ENCODE measurements at places on chromosomes 16 and 17.

DNA sequence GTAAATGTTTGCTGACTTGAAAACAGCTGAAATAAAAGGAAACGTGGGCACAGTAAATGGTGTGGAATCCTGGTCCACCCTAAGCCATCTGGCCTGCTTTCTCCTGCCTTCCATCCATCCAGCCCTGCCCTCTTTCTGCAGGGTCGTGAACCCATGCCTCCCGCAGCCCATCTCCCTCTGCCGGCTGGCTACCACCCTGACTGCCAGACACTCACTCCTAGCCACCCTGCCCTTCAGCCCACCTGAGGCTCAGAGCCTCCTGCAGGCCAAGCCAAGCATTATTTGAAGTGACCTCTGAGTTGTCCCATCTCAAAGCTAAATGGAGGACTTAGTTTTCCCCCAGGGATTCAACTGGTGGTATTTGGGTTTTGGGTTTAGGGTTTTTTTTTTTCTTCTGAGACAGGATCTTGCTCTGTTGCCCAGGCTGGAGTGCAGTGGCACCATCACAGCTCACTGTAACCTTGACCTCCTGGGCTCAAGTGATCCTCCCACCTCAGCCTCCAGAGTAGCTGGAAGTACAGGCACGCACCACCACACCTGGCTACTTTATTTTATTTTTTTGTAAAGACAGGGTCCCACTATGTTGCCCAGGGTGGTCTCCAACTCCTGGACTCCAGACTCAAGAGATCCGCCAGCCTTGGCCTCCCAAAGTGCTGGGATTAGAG is 8.4 kb downstream of the ZDHHC1 start:
- DNase-seq, result no peak

DNA sequence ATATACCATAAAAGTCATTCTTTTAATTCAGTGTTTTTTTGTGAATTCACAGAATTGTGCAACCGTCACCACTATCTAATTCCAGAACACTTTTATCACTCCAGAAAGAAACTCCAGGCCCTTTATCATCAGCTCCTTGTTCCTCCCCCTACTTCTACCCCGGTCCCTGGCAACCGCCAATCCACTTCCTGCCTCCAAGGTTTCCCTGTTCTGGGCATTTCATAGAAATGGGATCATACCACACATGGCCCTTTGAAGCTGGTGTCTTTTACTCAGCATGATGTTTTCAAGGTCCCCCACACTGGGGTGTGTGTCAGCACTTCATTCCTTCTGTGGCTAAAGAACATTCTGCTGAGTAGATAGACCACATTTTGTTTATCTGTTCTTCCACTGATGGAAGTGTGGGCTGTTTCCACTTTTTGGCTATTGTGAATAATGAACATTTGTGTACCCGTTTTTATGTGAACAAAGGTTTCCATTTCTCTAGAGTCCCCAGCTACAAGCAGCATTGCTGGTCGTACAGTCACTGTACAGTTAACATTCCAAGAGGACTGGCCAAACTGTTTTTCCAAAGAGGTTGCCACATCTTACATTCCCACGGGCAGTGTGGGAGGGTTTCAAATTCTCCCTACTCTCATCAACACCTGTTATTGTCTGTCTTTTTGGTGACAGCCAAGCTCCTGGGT is 75.8 kb upstream of the ZNF469 start:
- DNase-seq, result peak; percentile 99

- DNase-seq, result no peak
These were observed 8.8 kb downstream of the BPTF start for GRCh38 chr17:67833946-67834631.

DNA sequence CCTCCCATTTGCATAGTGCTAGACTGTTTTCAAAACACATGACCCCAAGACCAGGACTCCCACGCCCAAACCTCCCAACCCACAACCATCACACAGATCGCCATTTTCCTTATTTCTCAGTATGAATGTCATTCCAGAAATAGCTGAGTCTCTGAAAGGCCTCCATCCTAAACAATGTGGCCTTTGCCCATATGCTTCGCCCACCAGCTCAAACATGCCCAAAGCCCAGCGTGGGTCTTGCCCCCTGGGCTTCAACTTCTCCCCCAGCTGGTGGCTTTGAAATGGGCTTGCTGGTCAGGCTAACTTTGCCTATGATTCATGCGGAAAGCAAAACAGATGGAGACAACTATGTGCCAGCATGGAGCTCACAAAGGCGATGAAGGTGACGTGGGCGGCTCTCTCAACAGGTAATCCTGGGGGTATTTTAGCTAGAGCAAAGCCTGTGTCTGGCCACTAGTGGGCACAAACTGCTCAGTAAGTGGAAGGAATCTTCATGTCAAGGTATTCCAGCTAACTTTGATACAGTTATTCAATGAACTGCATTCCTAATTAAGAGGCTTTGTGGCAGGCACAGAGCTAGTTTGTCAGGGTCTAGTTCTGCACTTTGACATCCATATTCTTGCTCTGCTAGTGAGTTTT is 17.1 kb downstream of the PMP22 start:
- DNase-seq, result no peak

DNA sequence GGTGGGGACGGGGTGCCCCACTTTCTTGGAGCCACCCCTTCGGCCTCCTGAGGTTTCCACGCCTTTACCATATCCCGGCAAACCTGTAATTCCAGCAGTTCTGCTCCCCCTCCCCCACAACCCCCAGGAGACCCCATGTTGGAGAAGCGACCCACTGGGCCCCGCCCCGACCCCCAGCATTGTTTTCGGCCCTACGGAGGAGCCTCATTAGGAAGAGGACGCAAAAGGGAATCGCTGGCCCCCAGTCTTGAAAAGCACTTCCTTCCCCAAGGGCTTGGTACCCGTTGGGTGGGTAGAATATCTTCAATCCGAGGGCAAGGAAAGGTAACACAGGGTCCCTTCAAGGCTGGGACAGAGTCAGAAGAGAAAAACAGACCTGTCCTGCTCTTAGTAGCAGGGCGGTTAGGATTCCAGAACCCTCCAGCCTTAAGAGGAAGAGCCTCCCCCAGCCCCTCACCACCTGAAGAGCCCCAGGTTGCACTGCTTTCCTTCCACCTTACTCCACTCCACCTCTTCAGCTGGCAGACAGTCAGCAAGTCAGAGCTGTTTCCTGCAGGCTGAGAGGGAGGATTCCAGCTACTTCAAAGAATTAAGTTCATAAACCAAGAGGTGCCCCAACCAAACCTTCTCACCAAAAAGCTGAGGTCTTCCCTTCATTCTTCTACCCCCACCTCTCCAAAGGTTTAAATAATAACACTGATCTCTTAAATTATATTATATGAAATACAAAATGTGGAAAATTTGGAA is 803 bp upstream of the TLCD2 start:
- DNase-seq, result peak; percentile 38

DNA sequence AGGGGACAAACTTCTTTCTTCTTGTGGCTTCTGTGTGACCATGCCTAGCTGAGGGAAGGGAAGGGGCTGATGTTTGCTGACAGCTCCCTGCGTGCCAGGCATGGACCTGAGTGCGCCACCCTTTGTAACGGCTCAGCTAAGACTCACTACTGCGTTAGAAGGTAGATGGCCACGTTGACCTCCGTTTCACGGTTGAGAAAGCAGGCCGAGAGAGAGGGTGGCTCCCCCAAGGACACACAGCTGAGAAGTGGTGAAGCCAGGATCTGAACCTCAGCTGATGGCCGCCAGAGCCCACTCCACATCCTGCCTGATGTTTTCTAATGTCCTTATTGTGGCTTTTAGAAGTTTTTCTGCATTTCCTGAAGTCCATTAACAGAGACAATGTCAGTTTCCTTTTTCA is 45.1 kb downstream of the RGS9 start:
- DNase-seq, result no peak

GRCh38 chr17:14882131-14882530 is 383.0 kb downstream of the PMP22 start:
- peak; percentile 51 for DNase-seq

- no peak for DNase-seq
These were observed 54.7 kb downstream of the NXN start for GRCh38 chr17:924711-925475.

DNA sequence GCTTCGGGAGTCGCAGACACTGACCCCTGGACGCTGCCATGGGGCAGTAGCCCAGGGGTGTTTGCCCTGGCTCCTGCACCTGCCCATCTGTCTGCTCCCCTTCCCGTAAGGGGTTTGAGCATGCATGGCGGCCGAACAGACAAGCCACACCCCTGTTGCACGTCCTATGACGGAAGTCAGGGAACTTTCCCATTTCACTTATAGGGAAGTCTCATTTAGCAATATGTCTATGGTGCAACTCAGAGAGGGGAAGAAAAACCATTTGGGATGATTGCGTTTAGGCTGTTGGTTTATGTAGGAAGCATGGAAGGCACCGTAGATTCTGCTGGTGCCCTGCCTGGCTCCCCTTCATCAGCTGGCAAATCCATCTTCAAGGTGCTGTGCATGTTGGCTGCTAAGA is 112.5 kb downstream of the HAPSTR1 start:
- no peak for DNase-seq

DNA sequence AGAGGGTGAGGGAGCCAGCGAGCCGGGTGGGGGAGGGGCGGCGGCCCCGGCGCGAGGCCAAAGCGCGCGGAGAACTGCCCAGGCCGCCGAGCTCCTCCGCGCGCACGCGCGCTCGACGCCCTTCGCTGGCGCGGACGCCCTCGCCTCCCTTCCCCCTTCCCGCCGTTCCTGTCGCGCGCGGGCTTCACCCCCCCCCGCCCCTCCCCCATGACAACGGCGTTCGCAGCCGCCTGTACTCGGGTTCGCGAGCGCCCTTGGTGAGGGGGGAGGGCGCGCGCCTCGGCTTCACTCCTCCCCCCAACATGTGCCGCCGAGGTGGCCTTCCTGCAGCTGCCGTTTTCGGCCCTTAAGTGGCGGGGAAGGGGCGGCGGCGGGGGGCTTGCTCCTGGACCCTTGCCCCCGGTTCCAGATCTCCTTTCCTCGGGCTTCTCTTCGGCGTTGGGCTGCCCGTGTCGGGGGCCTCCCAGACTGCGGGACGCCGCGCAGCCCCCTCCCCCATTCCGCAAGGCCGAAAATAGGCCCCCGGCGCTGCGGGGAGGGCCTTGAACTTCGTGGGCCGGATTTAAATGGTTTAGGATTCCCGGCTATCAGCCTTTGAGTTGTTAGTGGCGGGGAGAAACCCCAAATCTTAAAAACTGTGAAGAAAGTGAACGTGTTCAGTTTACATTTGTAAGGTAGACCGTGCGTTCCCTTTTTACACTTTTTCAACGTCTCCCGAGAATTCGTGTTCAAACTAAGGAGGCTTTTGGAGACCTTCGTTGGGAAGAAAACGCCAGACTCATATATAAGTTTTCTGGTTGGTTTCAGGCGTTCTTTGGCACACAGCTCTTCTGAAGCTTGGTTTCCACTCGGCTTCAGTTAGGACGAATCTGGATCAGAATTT is 653 bp downstream of the SRRM2 start:
- peak; percentile 85 for DNase-seq

DNA sequence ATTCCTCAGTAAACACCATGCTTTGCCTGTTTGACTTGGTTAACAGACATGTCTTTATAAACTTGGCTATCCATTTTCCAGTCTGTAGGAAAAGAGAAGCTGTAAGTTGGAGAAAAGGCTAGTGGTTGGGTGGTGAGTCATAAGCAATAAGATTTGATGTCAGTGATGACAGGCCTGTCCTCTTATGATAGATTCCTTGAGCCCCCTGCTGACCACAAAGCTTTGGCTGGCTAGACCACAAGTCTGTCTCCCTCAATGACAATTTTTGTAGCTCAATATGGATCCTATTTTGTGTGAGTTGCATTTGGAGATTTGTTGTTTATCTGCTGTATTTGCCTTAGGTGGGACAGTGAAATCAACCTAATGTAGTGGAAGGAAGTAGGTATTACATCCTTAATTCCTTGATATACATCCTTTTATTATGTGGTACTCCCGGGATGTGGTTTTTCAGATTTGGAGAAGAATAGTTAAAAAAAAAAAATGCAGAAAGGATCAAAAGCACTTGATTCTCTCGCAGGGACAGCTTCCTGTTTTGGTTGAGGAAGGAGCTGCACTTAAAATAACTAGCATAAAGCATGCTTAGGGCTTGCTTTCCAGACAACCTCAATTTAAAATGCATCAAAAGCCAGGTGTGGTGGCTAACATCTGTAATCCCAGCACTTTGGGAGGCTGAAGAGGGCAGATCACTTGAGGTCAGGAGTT is 67.4 kb downstream of the SIAH1 start:
- DNase-seq, result peak; percentile 96

DNA sequence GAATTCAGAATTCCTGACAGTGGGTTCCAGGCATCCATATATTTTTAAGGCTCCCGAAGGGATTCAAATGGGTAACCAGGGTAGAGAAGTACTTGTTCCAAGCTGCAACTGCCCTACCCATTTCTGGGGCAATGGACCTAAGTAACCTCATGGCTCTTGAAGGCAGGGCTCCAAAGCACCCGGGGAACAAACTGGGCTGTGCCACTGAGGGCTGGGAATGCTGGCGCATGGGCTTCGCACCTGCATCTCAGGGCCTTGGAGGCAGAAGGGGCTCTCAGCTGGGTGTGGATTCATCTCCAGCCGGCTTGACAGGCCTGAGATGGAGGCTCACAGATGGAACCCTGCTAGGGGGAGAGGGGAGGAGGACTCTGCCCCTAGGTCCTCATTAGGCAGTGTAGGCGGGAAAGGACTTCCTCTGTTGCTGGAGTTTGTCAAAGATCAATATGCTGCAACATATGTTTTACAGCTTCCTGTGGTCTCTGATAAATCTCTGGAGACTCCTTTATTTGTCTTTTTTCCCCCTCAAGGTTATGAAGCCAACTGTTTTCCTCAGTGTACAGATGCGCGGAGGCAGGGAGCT is 232.3 kb upstream of the NLRP1 start:
- no peak for DNase-seq

- no peak for DNase-seq
These were observed 677 bp downstream of the DEF8 start for GRCh38 chr16:89949121-89949742.

DNA sequence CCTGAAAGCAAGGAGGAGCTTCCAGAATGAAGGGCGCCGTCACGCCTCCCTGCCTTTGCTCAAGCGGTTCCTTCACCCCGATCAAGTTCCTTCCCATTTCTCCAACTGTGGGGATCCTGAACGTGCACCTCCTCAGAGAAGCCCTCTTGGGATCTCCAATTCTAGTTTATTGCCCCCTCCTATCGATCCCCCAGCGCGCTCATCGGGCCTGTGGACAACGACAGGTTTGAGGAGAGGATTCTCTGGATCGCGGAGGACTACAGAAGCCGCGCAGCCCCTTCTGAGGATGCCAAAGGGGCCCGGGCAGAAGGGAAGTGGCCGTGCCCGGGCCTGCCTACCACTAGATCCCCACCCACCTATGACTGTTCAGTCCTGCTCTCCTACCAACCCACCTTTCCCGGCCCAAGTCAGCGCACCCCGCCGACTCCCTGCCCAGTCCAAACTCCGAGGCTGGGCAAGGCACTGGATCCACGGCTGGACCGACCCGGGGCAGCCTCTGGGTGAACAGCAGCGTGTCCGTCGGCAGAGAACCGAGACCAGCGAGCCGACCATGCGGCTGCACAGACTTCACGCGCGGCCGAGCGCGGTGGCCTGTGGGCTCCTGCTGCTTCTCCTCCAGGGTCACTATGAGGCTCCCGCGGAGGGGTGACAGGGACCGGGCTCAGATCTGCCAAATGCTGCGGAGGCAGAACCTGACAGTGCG is 12.8 kb upstream of the CES3 start:
- DNase-seq, result no peak

GRCh38 chr17:841313-841712 is 59.2 kb downstream of the MRM3 start:
- DNase-seq, result no peak
